ENCODE measurements at places on chromosomes 3 and 15.

DNA sequence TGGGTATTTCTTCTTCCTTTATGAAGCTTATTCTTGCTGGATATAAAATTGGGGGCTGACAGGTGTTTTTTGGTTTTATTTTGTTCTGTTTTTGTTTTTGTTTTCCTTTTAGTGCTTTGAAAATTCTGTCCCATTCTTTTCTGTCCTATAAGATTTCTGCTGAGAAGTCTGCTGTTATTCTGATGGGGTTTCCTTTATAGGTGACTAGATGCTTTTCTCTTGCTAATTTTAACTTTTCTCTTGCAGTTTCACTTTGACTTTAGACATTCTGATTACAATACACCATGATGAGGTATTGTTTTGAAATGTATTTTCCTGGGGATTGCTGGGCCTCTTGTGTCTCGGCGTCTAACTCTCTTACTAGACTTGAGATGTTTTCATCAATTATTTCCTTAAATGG is 22.8 kb downstream of the TTC14 start:
- no peak for DNase-seq

GRCh38 chr3:5007873-5008272 is 28.6 kb downstream of the BHLHE40 start:
- no peak for DNase-seq

DNA sequence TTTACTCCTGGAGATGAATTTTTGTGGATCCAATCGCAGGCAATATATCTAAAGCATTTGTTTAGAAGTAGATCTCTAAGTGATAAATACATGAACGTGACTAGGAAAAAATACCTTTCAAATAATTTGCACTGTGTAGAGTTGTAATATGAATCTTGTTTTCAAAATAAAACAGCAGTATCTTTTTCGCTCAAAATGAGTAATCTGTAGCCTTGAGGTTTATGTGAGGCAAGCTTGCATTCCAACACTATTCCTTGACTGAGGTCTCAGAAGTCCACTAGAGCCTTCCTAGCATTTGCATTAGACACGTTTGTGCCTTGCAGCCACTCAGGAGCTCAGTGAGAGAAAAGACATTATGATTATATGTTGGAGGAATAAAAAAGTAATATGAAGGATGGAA is 138.3 kb upstream of the ROBO1 start:
- DNase-seq = no peak

GRCh38 chr3:65605876-65606432 is 432.8 kb downstream of the MAGI1 start:
- no peak for DNase-seq

- no peak for DNase-seq
Measured at GRCh38 chr3:20930034-20930433, 744.0 kb upstream of the SGO1 start.

DNA sequence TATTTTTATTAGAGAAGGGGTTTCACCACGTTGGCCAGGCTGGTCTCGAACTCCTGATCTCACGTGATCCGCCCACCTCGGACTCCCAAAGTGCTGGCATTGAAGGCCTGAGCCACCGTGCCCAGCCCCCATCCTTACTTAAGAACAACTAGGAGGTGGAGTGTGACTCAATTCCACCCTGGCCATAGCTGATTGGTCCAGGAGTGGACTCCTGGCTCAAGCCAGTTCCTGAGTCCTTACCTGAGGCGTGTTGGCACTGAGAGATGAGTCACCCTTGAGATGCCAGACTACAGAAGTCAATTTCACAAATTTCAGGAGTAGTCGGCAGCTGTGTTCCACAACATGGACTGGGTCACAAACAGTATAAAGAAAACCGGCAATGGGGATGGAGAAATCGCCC is 124.2 kb downstream of the SHQ1 start:
- no peak for DNase-seq

DNA sequence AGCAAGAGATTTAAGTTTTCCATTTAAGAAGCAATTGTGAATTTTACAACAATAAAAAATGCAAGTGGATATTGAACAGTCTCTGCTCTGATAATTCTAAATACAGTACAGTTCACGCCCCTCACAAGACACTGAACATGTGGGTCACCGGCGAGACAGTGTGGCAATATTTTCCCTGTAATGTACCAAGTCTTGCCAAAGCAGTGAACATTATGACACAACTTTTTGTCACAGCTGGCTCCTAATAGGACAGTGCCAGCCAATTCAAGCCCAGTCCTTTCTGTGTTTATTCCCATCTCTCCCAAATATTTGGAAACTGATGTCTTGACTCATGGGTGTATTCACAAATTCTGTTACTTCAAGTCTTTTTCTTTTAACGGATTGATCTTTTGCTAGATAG is 62.3 kb downstream of the PPARG start:
- DNase-seq = no peak

GRCh38 chr3:79845546-79845945 is 77.7 kb upstream of the ROBO1 start:
- no peak for DNase-seq
